EH (cell line): ENCODE measurements at places on chromosomes 6 and 20.

- peak; percentile 63 for DNase-seq
These were observed 637.1 kb downstream of the UTRN start for GRCh38 chr6:144922120-144922722.

DNA sequence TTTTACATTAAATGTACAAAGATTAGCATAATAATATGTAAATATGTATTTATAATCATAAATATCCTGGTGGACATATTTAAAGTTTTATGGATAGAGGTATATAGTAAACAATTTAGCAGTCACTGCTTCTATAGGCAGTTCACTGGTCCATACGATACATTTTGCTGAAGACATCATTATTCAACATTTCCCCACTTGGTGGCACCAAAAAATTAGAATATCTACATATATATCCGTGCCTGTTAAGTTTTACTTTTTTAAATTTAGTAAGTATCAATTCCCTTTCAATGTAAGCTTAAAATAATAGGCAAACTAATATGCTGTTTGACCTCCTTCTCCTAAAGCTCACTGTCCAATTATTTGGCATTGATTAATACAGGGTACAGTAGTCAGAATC lies 64.2 kb downstream of the LMBRD1 start:
- DNase-seq = peak; percentile 10

- no peak for DNase-seq
These were observed 174.3 kb upstream of the STXBP5 start for GRCh38 chr6:147029923-147030322.

DNA sequence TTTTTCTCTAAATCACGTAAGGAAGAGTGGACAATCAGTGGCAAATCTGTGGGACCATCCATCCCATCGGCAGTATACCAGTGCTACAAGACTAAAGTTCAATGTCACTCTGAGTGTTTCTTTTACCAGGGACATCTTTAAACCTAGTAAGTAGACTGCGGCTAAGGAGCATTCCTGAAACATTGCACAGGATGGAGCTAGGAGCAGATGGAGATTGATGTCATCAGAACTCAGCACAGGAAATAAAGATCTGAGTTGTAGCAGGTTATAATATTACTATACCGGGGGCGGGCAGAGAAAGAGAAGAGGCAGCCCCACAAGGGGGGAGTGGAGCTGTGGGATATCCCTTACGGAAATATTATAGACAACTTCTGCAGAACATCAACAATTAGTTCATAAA lies 162.1 kb downstream of the MTFR2 start:
- peak; percentile 60 for DNase-seq

- no peak for DNase-seq
These were observed 31.4 kb downstream of the SLC35F1 start for GRCh38 chr6:117938311-117938995.

GRCh38 chr6:161235776-161236633 lies 37.9 kb downstream of the AGPAT4 start:
- no peak for DNase-seq

DNA sequence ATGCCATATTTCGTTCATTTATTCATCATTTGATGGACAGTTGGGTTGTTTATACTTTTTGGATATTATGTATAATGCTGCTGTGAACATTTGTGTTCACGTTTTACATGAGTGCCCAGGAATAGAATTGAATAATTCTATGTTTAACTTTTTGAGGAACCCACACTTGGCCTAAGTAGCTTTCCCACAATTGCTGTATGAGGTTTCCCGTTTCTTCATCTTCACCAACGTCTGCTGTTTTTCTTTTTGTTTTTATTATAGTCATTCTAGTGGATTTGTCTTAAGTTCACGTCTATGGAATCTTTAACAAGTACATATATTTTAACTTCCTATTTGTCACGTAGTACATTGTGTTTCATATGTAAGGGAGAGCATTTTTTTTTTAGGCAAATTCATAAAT lies 110.3 kb downstream of the JARID2 start:
- no peak for DNase-seq
